HepG2 (cell line): ENCODE measurements at places on chromosomes 5 and 9.

DNA sequence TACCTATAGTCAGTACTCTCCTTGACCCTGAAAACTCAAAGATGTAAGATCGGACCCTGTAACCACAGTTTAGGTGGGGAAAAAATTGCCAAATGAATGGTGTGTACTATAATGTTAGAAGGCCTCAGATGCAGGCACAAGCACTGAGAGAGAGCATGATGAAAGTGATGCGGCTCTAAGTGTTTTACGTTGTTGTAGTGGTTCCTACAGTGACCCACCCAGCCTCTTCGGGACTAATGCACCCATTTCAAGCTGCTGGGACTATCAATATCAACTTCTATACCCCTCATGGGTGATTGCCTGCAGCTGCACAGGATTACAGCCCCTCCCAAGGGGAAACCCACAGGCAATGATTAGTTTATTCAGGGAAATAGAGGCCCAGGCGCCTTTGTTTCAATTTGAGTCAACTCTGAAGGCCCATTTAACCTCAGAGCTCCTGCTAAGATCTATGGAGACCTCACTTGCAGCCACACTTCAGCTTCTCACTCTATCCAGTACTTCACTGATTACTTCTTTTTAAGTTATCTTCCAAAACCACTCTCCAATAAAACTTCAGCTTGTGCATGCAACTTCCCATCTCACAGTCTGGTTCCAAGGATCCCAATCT lies 340.7 kb downstream of the NR2F1-AS1 start:
- H3K27ac ChIP-seq, result no peak overlapping the region
- no peak overlapping the region for H3K4me3 ChIP-seq
- DNase-seq, result no peak
- H3K27me3 ChIP-seq, result no peaks in the 10 kb centered on the region
- no peaks in the 10 kb centered on the region for H3K36me3 ChIP-seq
- peaks cover 25% of the 10 kb centered on the region for H3K4me1 ChIP-seq

DNA sequence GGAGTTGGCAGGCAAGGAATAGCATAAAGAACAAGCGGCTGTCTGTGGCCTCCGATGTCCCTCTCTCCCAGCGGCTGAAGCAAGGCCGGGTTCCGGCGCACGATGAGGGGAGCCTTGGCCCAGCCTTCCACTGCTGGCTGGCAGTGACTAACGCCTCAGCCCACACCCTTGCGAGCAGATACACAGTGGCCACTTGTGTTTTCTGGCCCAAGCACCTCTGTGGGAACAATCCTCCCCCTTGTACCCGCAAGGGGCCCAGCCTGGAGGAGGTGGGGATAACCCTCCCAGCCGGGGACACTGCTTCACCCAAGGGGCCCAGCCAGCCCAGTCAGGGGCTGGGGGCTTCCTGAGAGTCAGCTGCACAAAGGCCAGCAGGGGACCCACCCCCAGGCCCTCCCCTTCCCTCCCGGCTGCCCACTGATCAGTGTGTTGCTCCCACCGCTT lies 23.2 kb downstream of the STK10 start:
- H3K27ac ChIP-seq, result peak overlapping the region; percentile 77
- H3K4me1 ChIP-seq, result peaks cover 46% of the 10 kb centered on the region
- H3K27me3 ChIP-seq, result no peaks in the 10 kb centered on the region

DNA sequence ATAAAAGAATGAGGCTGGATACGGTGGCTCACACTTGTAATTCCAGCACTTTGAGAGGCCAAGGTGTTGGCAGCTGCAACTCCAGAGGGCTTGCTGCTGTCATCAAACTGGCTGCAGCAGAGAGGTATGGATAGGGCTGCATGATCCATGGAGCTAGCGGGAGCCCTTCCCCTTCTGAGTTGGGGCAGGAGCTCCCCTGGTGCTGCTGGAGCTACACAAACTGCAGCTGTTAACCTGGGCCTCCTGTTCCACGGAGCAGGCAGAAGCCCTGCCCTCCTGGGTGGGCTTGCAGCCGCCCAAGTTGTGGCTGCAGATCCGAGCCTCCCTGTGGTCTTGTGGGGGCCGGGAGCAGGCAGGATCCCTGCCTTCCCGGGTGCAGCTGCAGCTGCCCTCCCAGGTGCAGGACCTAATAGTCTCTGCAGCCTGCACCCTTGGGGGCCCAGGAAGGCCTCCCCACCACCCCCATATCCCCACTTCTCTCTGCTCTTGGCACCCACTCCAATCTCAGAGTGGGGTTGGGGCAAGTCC lies 15.8 kb downstream of the CDC25C start:
- H3K27me3 ChIP-seq, result no peaks in the 10 kb centered on the region
- H3K36me3 ChIP-seq, result peaks cover 36% of the 10 kb centered on the region; the same call in 2 of the 3 replicates
- no peaks in the 10 kb centered on the region for H3K4me1 ChIP-seq
- no peak overlapping the region for H3K4me3 ChIP-seq
- no peak for DNase-seq
- no peak overlapping the region for H3K27ac ChIP-seq

- no peak overlapping the region for H3K4me3 ChIP-seq
- no peaks in the 10 kb centered on the region for H3K27me3 ChIP-seq
- H3K27ac ChIP-seq, result no peak overlapping the region
- no peak for DNase-seq
- no peaks in the 10 kb centered on the region for H3K4me1 ChIP-seq
- H3K36me3 ChIP-seq, result no peaks in the 10 kb centered on the region
Measured at GRCh38 chr5:35294017-35294416, 63.7 kb upstream of the PRLR start.

DNA sequence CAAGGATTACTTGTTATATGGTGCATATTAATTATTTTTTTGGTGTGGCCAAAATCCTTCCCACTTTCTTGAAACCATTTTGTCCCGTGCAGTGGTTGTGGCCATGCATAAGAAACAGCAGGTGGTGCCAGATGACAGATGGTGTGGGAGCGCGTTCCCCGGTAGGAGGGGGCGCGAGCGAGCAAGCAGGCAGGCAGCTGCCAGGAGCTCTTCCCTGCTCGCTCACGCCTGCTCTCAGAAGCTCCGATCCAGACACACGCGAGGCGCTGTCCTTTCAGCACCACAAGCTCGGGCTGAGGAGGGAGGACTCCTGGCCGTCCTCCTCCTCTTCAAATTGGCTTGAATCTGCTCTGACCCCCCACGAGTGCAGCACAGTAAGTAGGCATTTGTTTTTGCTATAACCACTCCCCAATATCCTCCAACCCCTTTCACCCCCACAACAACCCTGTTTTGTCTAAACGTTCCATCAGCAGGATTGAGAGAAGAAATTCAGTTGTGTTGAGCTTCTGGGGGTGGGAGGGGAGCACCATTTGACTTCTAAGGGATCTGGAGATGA lies at the start of gene NSG2:
Gene NSG2 (plus strand): TSS at position 237 of the 556 bp plus-strand sequence. CDS start 1,050 bp downstream, outside the sequence.
- no peaks in the 10 kb centered on the region for H3K27me3 ChIP-seq
- no peak within 1 kb of the TSS for H3K27ac ChIP-seq
- H3K36me3 ChIP-seq, result no peaks in the 10 kb centered on the region

GRCh38 chr5:60514152-60514551 lies 185.8 kb downstream of the DEPDC1B start:
- H3K36me3 ChIP-seq, result no peaks in the 10 kb centered on the region
- DNase-seq, result no peak
- no peak overlapping the region for H3K4me3 ChIP-seq
- no peaks in the 10 kb centered on the region for H3K27me3 ChIP-seq
- H3K27ac ChIP-seq, result no peak overlapping the region
- H3K4me1 ChIP-seq, result no peaks in the 10 kb centered on the region

GRCh38 chr9:96061293-96061987 lies 185.9 kb downstream of the ERCC6L2 start:
- DNase-seq, result peak; percentile 21
- no peak overlapping the region for H3K27ac ChIP-seq
- peaks cover 8% of the 10 kb centered on the region; the same call in 1 of the 2 replicates for H3K4me1 ChIP-seq
- peaks cover 3% of the 10 kb centered on the region; the same call in 2 of the 3 replicates for H3K27me3 ChIP-seq
- H3K4me3 ChIP-seq, result no peak overlapping the region
- no peaks in the 10 kb centered on the region for H3K36me3 ChIP-seq

DNA sequence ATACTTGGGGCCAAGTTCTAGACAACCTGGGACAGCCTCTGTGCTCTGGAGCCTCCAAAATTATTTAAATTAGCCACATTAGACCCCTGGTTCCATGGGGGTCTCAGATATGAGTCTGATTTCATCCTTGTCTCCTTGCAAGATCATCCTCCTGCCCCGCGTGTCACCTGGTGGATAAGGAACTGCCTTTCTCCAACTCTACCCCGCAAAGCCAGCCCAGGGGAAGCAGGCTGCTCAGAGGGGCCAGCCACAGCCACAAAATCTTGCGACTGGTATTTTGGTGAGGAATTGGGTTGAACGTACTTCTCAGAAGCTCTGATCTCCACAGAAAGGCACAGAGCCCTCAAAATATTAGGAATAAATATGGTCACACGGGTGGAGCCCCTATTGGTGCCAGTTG lies 101.2 kb downstream of the AK8 start:
- H3K27me3 ChIP-seq, result peaks cover 16% of the 10 kb centered on the region; the same call in 2 of the 3 replicates
- peaks cover 20% of the 10 kb centered on the region for H3K4me1 ChIP-seq

GRCh38 chr5:149667084-149667828 lies 62.9 kb upstream of the PPARGC1B start:
- peak; percentile 25 for DNase-seq
- H3K4me1 ChIP-seq, result no peaks in the 10 kb centered on the region
- no peak overlapping the region for H3K4me3 ChIP-seq
- H3K36me3 ChIP-seq, result no peaks in the 10 kb centered on the region
- H3K27ac ChIP-seq, result no peak overlapping the region
- no peaks in the 10 kb centered on the region for H3K27me3 ChIP-seq

- H3K4me3 ChIP-seq, result no peak overlapping the region
- H3K27ac ChIP-seq, result no peak overlapping the region
- no peaks in the 10 kb centered on the region for H3K4me1 ChIP-seq
- DNase-seq, result no peak
- H3K36me3 ChIP-seq, result no peaks in the 10 kb centered on the region
- no peaks in the 10 kb centered on the region for H3K27me3 ChIP-seq
Measured at GRCh38 chr9:118418887-118419565, 714.8 kb downstream of the TLR4 start.

GRCh38 chr5:32388432-32389129 lies 56.0 kb downstream of the ZFR start:
- no peak overlapping the region for H3K4me3 ChIP-seq
- no peak for DNase-seq
- peaks cover 26% of the 10 kb centered on the region for H3K4me1 ChIP-seq
- no peaks in the 10 kb centered on the region for H3K27me3 ChIP-seq
- no peak overlapping the region for H3K27ac ChIP-seq
- H3K36me3 ChIP-seq, result peaks cover 82% of the 10 kb centered on the region

DNA sequence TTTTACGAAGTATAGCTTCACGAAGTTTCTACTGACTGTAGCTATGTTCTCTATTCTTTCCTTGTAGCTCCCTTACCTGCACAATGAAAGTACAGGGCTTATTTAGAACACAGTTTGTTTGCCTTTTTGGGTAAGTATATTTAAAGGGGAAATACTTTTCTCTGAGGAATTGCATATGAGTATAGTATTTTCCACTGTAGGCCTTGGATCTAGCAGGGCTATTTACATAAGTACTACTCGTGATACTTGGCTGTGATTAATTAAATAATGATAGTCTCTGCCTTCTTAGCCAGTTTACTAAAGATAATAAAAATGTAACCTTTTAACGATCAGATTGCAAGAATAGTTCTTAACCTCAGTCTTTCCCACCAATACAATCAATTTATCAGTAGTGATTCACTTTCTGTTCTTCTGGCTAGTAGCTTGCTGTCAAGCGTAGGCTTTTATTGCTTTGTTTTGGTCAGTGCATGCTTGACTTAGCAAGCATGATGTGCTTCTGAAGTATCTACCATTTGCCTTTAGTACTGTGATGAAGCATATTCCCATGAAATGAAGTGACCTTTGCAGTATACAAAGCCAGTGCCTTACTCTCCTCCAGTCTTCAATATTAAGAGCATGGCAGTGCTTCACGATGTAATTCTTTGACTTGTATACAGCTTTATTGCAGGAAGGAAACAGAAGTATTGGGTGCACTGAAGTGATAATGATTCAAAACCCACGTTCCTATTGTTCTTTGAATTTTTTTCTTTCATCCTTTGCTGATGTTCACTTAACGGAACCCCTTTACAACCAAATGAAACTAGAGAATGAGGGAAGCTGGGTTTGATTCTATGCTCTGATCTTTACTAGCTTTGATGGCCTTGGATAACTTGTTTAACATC lies 64.2 kb downstream of the SLC44A1 start:
- H3K4me1 ChIP-seq, result no peaks in the 10 kb centered on the region
- H3K27ac ChIP-seq, result no peak overlapping the region
- peaks cover 5% of the 10 kb centered on the region; the same call in 1 of the 3 replicates for H3K36me3 ChIP-seq
- no peak overlapping the region for H3K4me3 ChIP-seq
